ENCODE measurements at places on chromosomes 5 and 9.

- DNase-seq = no peak
Measured at GRCh38 chr9:133286523-133286922, 11.5 kb upstream of the ABO start.

GRCh38 chr5:4019009-4019769, 423.6 kb downstream of the IRX1 start:
- no peak for DNase-seq

DNA sequence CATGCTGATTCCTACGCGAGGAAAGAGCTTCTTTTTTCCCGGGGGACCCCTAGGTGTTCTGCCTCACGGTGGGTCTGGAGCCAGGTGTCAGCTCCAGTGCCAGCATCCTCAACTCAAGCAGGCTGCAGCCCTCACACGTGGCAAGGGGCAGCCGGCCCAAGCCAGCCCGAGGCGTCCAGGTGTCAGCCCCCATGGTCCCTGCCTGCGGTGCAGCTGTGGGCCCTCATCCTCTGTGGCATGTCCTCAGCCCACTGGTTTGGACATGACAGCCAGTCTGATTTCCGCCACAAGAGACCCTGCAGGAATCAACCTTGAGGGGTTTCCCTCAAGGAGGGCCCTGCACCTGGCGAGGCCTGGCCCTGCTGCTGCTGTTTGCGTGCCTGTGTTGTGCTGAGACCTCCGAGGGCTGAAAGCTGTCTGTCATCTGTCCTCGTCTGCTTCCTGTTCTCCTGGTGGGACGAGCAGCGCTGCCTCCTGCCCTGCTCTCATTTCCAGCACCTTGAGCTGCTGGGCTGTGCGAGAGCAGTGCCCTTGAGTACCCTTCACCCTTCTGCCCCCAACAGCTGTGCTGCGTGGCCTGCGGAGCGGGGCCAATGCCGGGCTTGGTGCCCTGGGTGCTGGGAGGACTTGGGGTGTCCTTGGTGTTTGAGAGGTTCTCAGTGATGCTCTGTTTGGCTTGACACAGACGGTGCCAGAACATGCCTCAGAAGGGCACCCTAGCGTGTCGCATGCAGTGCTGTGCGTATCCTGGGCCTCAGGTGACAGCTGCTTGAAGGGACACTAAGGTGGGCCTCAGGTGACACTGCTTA, 137.6 kb downstream of the CACNA1B start:
- no peak for DNase-seq

DNA sequence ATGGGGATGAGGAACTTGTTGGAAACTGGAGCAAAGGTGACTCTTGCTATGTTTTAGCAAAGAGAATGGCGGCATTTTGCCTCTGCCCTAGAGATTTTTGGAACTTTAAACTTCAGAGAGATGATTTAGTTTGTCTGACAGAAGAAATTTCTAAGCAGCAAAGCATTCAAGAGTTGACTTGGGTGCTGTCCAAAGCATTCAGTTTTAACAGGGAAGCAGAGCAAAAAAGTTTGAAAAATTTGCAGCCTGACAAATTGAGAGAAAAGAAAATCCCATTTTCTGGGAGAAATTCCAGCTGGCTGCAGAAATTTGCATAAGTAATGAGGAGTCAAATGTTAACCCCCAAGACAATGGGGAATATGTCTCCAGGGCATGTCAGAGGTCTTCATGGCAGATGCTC, 682.3 kb upstream of the ST8SIA4 start:
- DNase-seq = no peak

- DNase-seq = peak; percentile 48
Measured at GRCh38 chr9:8486095-8486494, 686.5 kb upstream of the DMAC1 start.

DNA sequence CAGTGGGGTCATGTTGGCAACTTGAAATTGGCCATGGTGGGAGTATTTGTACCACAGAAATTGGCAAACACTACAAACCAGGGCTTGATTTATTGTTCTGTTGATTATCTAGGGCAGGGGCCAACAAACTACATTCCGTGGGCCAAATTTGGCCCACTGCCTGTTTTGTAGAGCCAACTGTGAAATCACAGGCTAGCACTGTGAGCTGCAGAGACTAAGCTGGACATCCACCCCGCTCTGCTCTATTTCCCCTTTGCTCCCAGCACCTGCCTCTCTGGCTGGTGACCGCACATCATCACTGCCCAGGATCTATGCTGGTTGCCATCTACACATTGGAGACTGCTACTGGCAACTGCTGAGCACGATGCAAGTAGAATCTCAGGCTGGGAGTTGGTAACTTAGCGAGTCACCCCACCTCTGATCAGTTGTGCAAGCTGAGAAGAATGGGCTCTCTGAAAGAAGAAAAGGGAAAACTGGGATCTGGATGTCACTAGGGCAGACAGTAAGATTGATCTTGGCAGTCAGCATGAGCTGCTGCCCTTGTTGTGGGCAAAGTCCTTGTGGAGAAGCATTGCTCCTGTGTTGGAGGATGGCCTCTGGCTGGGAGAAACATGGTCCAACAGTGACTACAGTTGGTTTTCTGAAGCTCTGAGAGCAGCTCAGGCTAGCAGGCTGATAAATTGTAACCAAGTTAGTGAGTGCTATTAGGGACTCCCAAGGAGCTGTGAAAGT, 144.7 kb upstream of the RAD23B start:
- no peak for DNase-seq

GRCh38 chr5:37840053-37841034, 503 bp upstream of the GDNF start:
- no peak for DNase-seq

- no peak for DNase-seq
Measured at GRCh38 chr9:4106760-4107143, 193.1 kb downstream of the GLIS3 start.

- DNase-seq = no peak
Measured at GRCh38 chr5:114977979-114978573, 191.6 kb downstream of the TRIM36 start.

- DNase-seq = peak; percentile 12
Measured at GRCh38 chr9:78144663-78145377, 91.1 kb upstream of the CEP78 start.

DNA sequence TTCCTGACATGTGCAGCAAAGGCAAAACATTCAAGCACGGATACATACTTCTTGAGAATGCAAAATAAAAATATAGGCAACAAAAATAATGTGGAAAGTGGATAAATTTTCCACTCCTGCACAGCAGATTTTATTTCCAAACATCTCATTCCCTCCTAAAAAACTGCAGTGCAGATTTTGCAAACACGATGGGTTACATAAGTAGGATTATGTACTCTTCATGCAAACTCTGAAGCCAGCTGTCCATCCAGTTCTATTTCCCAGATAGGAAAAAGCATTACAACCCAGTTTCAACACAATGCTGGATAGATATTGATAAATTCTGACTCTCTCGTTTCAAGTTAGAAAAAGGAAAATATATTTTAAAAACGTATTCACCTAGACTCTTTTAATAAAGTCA, 52.7 kb upstream of the CCNG1 start:
- DNase-seq = no peak

- no peak for DNase-seq
Measured at GRCh38 chr9:95103281-95103771, 214.2 kb downstream of the FANCC start.

GRCh38 chr5:16551628-16552027, 65.2 kb downstream of the RETREG1 start:
- no peak for DNase-seq

GRCh38 chr9:73174330-73174980, 22.8 kb downstream of the ANXA1 start:
- DNase-seq = no peak

GRCh38 chr5:135489466-135490244, 37.5 kb upstream of the TIFAB start:
- no peak for DNase-seq

GRCh38 chr9:36140086-36141084, 3.9 kb downstream of the GLIPR2 start:
- DNase-seq = no peak

GRCh38 chr5:142698447-142699183, 12.7 kb upstream of the FGF1 start:
- DNase-seq = no peak

DNA sequence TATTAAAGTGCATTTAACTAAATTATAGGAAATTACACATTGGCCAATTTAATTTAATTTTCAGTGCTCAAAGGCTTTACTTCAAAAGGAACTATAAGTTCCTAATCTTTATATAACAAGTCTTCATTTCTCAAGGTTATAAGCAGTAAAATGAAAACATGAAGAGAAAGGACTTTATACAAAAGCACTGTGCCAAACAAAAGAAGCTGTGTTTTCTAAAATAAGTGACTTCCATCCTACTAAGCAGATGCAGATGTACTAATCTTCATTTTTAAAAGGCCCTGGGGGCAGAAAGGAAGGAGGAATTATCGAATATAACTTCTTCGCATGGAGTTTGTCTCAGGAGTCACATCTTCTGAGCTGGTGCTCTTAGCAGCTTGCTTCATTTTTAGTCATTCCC, 81.4 kb downstream of the SHC3 start:
- DNase-seq = no peak

DNA sequence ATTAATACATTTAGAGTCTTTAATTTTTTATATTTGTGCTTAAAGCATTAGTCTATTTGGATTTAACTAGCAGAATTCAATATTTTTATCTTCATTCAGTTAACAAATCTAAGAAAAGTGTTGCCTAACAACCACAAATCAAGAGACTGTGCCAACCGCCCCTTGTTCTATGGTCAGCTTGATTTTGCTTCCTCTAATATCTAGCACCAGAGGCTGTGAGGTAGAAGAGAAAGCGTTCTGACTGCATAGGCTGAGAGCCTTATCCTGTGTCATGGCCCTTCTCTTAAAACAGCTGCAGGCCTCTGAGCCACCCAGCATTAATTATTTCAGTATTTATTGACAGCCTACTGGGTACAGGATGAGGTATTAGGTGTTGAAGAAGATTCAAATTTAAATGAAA, 693.0 kb upstream of the CDH6 start:
- no peak for DNase-seq

GRCh38 chr5:44664711-44665100, 144.0 kb upstream of the MRPS30 start:
- DNase-seq = no peak

- no peak for DNase-seq
Measured at GRCh38 chr5:115241881-115242642, 20.6 kb downstream of the PGGT1B start.

GRCh38 chr5:36740259-36740898, 134.0 kb downstream of the SLC1A3 start:
- peak; percentile 89 for DNase-seq

DNA sequence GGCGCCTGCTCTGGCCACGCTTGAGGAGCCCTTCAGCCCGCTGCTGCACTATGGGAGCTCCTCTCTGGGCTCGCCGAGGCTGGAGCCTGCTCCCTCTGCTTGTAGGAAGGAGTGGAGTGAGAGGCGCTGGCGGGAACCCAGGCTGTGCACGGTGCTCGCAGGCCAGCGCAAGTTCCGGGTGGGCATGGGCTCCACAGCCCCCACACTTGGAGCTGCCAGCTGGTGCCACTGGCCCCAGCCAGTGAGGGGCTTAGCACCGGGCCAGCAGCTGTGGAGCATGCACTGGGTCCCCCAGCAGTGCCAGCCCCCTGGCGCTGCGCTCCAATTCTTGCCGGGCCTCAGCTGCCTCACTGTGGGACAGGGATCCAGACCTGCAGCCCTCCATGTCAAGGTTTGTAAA, 122.1 kb upstream of the CD180 start:
- DNase-seq = no peak

GRCh38 chr5:68949256-68949655, 144.6 kb upstream of the SLC30A5 start:
- no peak for DNase-seq

DNA sequence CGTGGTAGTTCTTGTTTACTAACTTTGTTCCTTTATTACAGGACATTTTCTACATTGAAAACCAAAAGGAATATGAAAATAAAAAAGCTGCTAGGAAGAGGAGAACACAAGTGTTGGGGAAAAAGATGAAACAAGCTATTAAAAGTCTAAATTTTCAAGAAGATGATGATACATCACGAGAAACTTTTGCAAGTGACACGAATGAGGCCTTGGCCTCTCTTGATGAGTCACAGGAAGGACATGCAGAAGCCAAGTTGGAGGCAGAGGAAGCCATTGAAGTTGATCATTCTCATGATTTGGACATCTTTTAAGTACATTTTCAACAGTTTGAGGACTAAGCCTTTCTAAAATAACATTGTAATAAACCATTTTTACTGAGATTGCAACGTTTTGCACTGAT, 23.8 kb downstream of the PHAX start:
- no peak for DNase-seq

DNA sequence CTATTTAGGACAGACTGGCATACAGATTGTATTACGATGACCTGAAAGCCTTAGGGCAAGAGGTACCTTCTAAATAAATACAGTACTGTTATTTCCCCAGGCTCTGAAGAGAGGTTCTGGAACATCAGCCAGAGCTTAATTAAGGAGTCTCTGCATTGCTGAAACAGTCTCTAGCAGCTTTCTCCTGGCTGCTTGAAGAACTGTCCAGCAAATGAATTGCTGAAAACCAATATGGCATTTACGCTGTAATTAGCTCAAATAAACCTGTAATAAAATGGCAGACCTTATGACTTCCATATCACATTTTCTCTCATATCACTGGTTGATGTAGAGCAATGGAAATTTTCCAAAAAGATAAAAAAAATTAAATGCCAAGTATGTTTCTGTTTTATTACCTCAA, 636.3 kb downstream of the GABRG2 start:
- no peak for DNase-seq

- DNase-seq = no peak
Measured at GRCh38 chr5:87015901-87016300, 251.8 kb upstream of the RASA1 start.

DNA sequence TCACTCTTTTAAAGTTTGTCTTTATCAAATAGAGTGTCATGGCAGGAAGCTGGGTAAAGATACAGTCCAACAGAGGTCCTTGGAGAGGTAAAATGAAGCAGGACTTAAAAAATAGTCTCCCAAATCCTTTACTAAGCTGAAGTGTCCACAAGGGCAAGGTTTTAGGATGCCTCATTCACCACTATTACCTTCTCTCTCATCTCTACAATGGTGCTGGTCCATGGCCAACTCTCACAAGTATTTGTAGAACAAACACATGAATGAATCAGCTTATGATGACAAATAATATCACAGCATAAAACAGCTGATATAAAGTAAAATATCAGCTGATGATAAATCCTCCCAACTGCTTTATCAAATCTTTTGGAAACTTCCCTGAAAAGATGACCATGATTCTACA, 162.3 kb upstream of the ZNF462 start:
- DNase-seq = no peak

- no peak for DNase-seq
Measured at GRCh38 chr5:41636605-41637004, 126.2 kb upstream of the PLCXD3 start.

- DNase-seq = peak; percentile 77
Measured at GRCh38 chr9:134099123-134099761, 31.4 kb upstream of the BRD3 start.

DNA sequence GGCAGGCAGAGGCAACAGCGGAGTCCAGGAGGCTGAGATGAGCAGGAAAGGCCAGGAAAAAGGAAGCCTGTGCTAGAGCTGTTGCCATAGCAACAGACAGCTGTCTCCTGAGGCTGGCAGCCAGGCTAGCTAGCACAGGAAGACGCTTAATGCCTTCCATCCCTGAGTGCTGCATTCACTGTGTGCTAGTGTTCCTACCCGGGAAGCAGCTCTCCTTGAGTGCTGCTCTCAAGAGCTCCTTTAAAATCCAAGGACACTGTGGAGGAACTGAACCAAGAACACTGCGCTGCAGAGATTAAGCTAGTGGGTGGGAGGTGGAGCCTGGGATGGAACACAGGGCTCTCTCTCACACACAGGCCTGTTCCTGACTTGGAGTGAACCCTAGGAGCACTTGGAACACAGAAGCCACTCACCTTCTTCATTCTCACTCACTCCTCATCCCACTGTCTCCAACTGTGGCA, 53.5 kb upstream of the IL7R start:
- DNase-seq = no peak

- no peak for DNase-seq
Measured at GRCh38 chr5:16810208-16810854, 125.8 kb downstream of the MYO10 start.

All from hematopoietic multipotent progenitor cell treated with erythropoietin and hydrocortisone succinate and interleukin-3 and kit ligand, for 8 days (in vitro differentiated cells).